ENCODE measurements at places on chromosomes 13 and 19.
A peak's percentile ranks its signal among the peaks of the same experiment; 100 is the strongest.

DNA sequence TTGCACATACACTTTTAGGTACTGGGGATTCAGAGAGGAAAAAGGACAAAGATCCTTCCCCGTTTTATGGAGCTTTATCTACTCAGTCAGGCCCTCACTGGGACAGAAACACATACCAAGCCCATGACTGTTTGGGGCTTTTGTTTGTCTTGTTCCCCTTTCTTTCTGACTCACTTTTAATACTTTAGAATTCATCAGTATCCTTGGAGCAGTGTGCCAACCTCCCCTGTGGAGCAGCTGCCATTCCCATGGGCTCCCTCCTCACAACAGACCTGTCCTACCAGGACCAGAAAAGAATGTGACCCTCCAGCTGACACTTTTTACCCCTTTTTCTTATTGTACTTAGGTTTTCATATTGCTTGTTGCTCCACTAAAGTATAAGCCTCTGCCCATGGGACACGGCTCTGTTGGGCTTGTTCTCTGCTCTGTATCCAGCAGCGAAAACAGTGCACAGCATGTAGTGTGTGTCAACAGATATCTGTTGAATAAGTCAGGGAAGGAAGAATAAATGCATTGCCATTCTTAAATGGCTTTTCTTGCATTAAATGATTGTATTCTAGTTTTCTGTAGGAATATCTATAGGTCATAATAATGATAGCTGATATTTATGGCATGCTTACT, 431.1 kb downstream of the EFNB2 start:
- no peak for DNase-seq

- DNase-seq = no peak
Measured at GRCh38 chr13:97881556-97881955, 71.9 kb upstream of the IPO5 start.

- no peak for DNase-seq
Measured at GRCh38 chr13:46303742-46304385, 83.2 kb downstream of the RUBCNL start.

- DNase-seq = no peak
Measured at GRCh38 chr19:5086230-5086629, 117.3 kb downstream of the KDM4B start.

GRCh38 chr19:15466851-15467733, 2.7 kb upstream of the RASAL3 start:
- no peak for DNase-seq

- DNase-seq = no peak
Measured at GRCh38 chr19:16398530-16399249, 73.1 kb downstream of the EPS15L1 start.

DNA sequence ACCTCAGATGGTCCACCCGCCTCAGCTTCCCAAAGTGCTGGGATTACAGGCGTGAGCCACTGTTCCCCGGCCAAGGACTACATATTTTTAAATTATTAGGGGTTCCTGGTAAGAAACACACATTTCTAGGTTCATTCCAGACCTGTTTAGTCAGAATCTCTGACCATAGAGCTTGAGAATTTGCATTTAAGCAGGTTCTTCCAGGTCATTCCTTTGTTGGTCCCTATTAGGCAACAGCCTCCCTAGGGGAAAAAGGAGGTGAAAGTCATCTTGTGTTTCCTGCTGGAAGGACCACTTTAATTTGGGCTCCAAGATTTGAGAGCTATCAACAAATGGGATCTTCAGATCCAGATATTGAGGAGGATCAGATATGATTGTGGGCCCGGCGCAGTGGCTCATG, 16.3 kb downstream of the S1PR2 start:
- DNase-seq = no peak

DNA sequence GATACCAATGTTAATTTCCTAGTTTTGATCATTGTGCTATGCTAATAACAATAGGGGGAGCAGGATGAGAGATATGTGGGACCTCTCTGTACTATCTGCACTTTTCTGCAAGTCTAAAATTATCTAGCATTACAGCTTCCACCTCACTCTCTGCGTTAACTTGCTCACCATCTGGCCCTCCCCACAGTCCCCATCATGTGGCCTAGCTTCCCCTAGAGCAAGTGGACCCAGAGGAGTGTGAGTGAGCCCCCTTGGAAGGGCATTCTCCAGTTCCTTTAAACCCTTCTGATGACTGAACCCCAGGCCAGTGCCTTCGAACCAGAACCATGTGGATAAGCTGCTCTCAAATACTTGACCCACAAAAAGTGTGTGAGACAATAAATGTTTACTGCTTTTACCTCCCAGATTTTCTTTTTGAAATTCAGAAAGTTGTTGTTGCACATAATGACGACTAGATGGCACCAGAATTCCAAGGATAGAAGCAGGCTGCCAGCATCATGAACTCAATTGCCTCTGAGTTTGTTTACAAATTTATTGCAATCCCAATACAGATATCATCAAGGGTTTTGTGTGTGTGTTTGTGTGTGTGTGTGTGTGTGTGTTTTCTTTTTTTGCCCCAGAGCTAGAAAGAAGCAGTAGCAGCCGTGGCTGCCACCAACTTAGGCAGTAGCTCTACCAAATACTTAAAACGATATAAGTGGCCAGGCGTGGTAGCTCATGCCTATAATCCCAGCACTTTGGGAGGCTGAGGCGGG, 49.0 kb upstream of the ZNF780A start:
- peak; percentile 18 for DNase-seq

GRCh38 chr13:48858122-48858902, 117.4 kb upstream of the FNDC3A start:
- no peak for DNase-seq

DNA sequence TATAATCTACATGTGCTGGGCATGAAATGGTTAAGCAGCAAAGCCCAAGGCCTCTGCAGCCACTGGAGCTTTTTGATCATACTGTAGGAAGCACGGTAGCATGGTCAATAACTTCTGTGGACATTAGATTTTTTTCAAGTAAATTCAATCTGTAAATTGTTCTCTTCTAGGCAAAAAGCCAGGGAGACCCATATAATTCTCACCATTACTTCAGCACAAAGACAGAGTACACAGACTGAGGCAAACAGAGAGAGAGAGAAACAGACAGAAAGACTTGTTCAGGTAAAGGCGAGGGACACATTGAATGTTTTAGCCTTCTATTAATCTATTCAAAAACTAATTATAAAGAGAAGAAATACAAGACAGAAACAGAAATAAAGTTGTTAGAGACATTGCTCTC, 349.4 kb downstream of the RFC3 start:
- DNase-seq = no peak

GRCh38 chr13:94859811-94860210, 147.5 kb upstream of the SOX21 start:
- no peak for DNase-seq

GRCh38 chr13:24362435-24362952, 53.1 kb downstream of the C1QTNF9 start:
- DNase-seq = no peak

GRCh38 chr19:18300930-18301717, 19.7 kb upstream of the JUND start:
- no peak for DNase-seq

- no peak for DNase-seq
Measured at GRCh38 chr19:46704379-46705076, 12.4 kb downstream of the PRKD2 start.

- no peak for DNase-seq
Measured at GRCh38 chr19:48529156-48529555, 17.5 kb upstream of the LMTK3 start.

DNA sequence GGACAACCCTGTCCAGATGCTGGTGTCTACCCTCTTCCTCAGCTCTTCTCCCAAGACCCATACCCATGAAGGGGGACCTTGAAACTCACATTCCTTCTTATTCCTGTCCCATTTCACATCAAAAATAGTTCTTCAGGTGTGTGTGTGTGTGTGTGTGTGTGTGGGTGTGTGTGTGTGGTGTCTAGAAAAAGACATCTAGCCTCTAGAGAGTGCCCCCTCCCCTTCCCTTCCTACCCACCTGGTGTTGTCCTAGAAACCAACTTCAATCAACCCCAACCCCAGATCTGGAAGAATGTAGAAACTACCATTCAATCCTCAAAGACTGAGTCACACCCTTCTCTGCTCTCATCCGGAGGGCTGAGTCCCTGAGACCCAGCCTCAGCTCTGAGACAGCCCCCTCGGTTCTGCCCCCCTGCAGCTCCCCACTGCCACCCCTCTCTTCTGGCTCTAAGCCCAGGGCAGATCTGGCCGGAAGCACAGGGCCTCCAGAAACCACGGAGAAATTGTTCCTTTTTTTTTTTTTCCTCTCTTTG, 3.5 kb downstream of the KCNN4 start:
- no peak for DNase-seq

DNA sequence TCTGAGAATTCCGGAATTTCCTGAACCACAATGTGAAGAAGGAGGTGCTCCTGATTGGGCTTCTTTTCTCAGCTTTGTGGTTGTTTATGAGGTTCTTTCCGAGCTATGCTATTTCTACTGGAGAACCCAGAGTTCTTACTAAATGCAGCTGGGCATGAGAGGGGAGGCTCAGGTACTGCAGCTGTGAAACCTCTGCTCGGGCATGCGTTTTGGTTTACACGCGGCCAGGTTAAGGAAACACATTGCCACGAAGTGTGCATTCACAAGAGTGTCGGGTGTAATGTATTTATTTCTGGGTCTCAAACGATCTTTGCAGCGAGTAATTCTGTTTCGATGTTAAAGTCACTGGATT, 661 bp upstream of the MIR17HG start:
- no peak for DNase-seq

DNA sequence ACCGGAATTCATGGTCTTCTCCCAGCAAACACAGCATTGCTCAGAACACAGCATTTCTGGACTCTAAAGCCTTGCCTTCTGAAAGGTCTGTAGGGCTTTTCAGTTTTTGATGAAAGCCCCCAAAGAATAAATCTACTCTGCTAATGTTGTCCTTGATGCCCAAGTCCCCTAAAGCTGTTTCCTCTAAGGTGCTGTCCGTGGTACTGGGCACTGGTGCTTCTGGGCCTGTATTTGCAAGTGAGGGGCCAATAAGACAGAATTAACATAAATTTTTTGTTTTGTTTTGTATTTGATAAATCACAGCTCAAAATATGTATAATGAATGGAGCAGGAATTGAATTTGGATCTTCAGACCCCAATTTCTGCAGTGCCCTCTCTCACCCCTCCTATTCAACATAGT, 12.1 kb upstream of the LGALS13 start:
- DNase-seq = no peak

DNA sequence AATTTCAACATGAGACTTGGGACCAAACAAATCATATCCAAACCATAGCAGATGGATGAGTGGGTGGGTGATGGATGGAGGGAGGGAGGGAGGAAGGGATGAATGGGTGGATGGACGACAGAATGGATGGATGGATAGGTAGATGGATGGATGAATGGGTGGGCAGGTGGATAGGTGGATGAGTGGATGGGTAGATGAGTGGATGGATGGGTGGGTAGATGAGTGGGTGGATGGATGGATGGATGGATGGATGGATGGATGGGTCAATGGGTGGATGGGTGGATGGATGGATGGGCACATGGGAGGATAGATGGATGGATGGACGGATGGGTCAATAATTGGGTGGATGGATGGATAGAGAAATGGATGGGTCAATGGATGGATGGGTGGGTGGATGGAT, 47.9 kb upstream of the ONECUT3 start:
- DNase-seq = no peak

GRCh38 chr13:43003010-43003409, 11.0 kb upstream of the EPSTI1 start:
- no peak for DNase-seq

GRCh38 chr13:92727118-92727517, 499.5 kb upstream of the GPC6 start:
- DNase-seq = no peak

DNA sequence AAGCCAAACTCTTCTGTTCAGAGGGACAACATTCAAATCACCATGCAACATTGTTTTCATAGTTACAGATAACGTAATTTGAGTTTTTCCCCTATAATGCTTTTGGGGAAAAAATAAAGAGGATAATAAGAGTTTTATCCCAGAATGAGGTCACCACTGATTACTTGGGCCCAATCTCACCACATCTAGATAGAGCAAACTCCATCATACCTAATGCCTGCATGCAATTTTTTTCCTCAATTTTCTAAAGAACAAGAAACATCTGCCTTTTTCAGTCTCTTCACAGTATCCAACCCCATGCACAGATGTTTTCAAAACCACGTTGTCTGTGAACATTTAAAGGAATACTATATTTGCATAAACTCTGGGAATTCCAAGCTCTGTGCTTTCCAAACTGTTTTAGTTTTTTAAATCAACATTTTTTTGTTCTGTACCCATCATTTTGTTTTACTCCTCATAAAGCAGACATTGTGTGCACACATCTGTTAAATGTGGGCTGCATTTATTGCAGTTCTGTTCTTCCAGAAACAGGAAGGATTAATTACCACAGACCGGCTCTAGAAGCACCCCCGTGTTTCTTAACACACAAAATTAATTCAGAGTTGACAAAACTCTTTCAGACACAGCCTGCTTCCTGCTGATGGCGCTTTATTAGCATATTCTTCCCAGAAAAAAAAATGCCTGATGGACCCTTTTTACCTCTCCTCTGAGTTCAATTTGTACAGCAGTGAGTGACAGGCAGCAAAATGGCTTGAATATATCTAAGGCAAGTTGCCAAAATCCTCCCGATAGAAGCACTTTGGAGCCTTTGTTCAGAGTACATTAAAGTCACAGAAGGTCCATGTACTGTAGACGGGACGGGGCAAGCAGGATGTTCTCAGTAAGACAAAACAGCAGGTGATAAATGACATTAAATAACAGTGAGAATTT, 1171.9 kb downstream of the EFNB2 start:
- no peak for DNase-seq

- peak; percentile 6 for DNase-seq
Measured at GRCh38 chr13:45179428-45179827, 21.4 kb downstream of the KCTD4 start.

DNA sequence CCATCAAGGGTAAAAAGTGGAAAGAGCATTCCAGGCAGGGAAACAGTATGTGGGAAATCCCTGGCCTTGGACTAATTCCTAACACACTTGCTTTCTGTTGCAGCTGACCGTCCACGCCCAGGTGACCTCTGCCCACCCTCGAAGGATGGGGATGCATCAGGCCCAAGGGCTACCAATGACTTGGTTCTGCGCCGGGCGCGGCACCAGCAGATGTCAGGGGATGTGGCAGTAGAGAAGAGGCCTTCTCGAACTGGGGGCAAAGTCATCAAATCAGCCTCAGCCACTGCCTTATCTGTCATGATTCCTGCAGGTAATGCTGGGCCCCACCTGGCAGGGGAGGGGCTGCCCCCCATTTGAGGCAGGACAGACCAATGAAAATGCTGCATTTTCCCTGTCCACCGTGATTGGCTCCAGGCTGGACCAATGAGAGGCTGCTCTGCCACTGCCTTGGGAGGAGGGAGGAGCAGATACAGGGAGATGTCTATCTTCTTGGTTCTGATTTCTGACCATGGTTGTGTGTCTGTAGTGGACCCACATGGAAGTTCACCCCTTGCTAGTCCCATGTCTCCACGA, 12.6 kb downstream of the DNASE2 start:
- no peak for DNase-seq

DNA sequence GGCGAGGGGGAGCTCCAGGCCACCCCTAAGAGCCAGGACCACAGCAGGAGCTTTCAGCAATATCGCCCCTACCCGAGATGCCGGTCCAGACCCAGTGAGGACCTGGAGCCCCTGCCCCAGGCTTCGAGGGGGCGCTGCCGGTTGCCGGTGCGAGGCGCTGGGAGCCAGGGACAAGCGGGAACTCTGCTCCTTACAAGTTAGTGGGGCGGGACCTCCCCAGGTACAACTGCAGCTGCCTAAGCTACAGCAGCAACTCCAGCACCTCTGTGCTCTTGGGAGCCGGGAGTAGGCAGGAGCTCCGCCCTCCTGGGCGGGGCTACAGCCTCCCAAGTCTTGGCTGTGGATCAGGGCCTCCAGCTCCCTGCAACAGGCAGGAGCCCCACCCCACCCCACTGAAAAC, 15.2 kb upstream of the TSC22D1 start:
- no peak for DNase-seq

GRCh38 chr13:26541678-26542568, 15.6 kb upstream of the WASF3 start:
- DNase-seq = no peak

Measured in right kidney (tissue), 9 donors.